ENCODE measurements at places on chromosomes 3 and 15.
A peak's percentile ranks its signal among the peaks of the same experiment; 100 is the strongest.

GRCh38 chr15:44712346-44713005 is 1.2 kb downstream of the B2M start:
- DNase-seq = peak; percentile 92

- DNase-seq = no peak
These were observed 12.6 kb upstream of the LRRC34 start for GRCh38 chr3:169825316-169825715.

DNA sequence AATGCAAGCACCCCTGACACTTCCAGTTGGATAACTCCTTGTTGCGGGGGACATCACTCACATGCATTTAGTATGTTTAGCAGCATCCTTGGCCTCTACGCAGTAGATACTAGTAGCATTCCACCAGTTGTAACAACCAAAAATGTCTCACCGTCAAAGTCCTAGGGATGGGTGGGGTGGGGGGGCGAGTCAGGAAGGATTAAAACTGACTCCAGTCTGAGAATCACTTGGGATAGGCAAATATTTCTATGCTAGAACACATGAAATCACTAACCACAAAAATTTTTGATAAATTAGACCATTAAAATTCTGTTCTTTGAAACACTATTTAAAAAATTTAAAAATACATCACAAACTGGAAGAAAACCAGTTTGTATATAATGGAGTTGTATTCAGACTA is 18.0 kb downstream of the ICE2 start:
- no peak for DNase-seq

GRCh38 chr3:164230385-164231094 is 847.8 kb downstream of the SI start:
- DNase-seq = no peak

- no peak for DNase-seq
These were observed 9.8 kb downstream of the PLA2G4E start for GRCh38 chr15:42011074-42011473.
